ENCODE measurements at places on chromosomes 12 and 14.
A peak's percentile ranks its signal among the peaks of the same experiment; 100 is the strongest.

GRCh38 chr14:51014625-51015024, 70.3 kb upstream of the PYGL start:
- DNase-seq: no peak
- no peak overlapping the region for H3K4me3 ChIP-seq
- no peaks in the 10 kb centered on the region for H3K4me1 ChIP-seq
- peaks cover 35% of the 10 kb centered on the region for H3K27me3 ChIP-seq

GRCh38 chr12:104439137-104439536, 17.6 kb upstream of the CHST11 start:
- no peaks in the 10 kb centered on the region for H3K36me3 ChIP-seq
- no peaks in the 10 kb centered on the region for H3K27me3 ChIP-seq
- H3K4me3 ChIP-seq: no peak overlapping the region
- H3K4me1 ChIP-seq: peaks cover 9% of the 10 kb centered on the region

GRCh38 chr14:91269076-91269991, 24.8 kb upstream of the GPR68 start:
- H3K4me3 ChIP-seq: peak overlapping the region; percentile 33
- H3K27ac ChIP-seq: peak overlapping the region; percentile 82
- no peak for DNase-seq
- H3K36me3 ChIP-seq: peaks cover 54% of the 10 kb centered on the region
- H3K4me1 ChIP-seq: peaks cover 45% of the 10 kb centered on the region

- no peak overlapping the region for H3K4me3 ChIP-seq
- DNase-seq: no peak
- peak overlapping the region; percentile 19 for H3K27ac ChIP-seq
Observed at GRCh38 chr12:51004504-51004903, 21.7 kb downstream of the SLC11A2 start.

GRCh38 chr14:100649173-100649519, 61.9 kb upstream of the BEGAIN start:
- H3K4me1 ChIP-seq: peaks cover 20% of the 10 kb centered on the region
- DNase-seq: no peak
- H3K27me3 ChIP-seq: peaks cover 21% of the 10 kb centered on the region
- H3K27ac ChIP-seq: no peak overlapping the region

DNA sequence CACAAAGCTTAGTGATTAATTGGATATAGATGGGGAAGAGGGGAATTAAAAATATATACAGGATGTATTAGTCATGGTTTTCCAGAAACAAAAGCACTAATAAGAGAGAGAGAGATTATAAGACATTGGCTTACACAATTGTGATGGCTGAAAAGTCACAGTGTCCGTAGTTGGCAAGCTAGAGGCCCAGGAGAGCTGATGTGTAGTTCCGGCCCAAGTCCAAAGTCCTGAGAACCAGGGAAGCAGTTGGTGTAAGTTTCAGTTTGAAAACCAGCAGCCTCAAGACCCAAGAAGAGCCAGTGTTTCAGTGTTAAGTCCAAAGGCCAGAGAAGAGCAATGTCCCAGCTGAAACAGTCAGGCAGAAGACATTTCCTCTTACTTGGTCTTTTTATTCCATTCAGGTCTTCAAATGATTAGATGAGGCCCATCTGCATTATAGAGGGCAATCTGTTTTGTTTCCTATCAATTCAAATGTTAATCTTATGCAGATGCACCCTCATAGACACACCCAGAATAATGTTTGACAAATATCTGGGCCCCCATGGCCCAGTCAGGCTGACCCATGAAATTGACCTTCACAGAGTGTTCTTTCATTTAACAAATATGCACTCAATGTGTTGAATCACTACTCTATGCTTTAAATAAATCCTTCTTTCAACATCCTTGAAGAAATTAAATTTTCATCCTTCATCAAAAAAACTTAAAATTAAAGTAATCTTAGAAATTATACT, 67.2 kb upstream of the DIO2 start:
- no peak overlapping the region for H3K27ac ChIP-seq
- no peak for DNase-seq
- H3K4me1 ChIP-seq: no peaks in the 10 kb centered on the region
- H3K36me3 ChIP-seq: no peaks in the 10 kb centered on the region
- H3K27me3 ChIP-seq: no peaks in the 10 kb centered on the region

DNA sequence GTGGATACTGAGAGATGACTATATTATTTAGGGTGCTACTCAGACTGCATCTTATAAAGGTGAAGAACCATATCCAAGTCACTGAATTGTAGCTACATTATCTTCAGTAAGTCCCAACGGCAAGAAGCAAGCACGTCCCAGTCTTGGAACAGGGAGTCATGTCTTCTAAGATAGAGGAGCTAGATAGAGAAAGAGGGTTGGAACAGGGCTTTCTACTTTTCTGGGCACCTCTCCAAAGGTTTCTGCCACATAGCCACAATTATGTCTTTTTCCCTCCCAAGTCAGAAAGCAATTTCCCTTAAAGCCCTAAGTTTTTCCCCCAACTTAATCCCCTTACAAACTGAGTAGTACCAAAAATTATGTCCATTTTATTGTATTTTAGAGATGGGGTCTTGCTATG, 22.4 kb downstream of the MAPK1IP1L start:
- peaks cover 5% of the 10 kb centered on the region for H3K36me3 ChIP-seq
- no peak for DNase-seq
- H3K4me3 ChIP-seq: no peak overlapping the region
- peaks cover 30% of the 10 kb centered on the region for H3K4me1 ChIP-seq
- peak overlapping the region; percentile 75 for H3K27ac ChIP-seq

DNA sequence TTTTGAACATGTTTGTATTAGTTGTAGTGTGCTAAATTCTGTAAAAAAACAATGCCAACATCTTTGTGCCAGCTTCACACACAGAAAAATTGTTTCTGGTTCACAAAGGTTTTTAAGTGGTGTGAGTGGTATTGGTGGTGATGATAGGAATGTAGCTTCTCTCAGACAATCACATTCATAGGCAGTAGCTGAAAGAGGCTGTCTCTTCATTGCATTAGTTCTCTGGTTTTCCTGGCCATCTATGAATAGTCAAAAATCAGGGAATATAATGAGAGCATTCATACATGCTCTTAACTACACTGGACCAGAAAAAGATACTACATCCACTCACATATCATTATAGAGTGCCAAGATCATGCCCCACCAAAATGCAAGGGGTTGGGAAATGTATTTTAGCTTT, 433.5 kb downstream of the FLRT2 start:
- no peaks in the 10 kb centered on the region for H3K36me3 ChIP-seq
- no peak for DNase-seq
- H3K27me3 ChIP-seq: no peaks in the 10 kb centered on the region

DNA sequence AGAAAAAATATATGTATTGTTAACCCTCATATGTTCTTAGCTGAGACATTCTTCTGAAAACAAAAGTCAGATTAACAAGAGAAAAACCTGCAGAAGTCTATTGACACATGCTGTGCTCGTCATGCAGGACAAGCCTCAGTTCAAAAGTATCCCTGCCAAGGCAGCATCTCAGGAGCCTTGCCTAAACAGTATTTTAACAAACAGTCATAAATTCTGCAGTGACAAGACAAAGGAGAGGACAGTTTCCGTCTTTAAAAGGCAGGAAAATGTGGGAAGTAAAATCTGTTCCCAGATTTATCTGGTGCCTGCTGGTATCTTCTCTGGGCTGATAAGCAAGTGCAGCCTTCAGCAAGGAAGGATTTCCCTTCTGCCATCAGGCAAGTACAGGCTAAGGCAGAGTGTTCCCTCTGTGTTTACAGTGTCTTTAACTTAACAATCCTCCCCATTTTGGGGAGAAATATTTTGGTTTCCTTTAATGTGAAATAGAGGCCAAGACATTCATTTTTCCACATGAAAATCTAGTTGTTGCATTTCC, 480.2 kb upstream of the CCDC196 start:
- H3K4me3 ChIP-seq: no peak overlapping the region
- no peaks in the 10 kb centered on the region for H3K4me1 ChIP-seq
- DNase-seq: no peak
- H3K27me3 ChIP-seq: peaks cover 38% of the 10 kb centered on the region
- peaks cover 2% of the 10 kb centered on the region for H3K36me3 ChIP-seq

DNA sequence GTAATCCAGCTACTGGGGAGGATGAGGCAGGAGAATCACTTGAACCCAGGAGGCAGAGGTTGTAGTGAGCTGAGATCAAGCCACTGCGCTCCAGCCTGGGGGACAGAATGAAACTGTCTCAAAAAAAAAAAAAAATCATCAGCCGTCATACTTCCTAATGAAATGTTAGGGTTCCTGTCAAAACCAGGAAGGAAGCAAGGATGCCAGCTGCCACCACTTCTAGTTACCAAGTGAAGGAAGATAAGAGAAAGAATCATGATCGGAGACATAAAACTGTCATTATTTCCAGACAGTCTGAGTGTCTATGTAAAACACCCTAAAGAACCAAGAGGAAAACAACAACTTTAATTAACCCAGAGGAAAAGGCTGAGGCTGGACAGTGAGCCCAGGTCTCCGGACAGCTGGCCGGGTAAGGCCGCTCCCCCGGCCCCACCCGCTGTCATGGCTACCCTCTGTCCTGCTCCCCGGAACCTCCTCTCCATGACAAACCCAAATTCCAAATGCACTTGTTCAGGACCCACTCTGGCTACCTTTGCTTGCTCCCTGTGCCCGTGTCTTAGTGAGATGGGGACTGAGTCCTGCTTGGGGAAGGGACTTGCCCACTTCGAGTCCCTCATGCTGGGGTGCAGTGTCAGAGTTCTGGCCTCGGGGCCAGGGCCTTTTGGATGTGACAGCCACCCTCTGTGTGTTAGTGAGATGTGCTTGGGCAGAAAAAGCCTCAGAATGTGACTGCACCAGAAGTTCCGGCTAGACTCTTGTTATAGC, 29.0 kb downstream of the SLC6A12 start:
- H3K4me3 ChIP-seq: no peak overlapping the region
- peaks cover 6% of the 10 kb centered on the region for H3K4me1 ChIP-seq
- peaks cover 39% of the 10 kb centered on the region for H3K27me3 ChIP-seq
- no peak overlapping the region for H3K27ac ChIP-seq

DNA sequence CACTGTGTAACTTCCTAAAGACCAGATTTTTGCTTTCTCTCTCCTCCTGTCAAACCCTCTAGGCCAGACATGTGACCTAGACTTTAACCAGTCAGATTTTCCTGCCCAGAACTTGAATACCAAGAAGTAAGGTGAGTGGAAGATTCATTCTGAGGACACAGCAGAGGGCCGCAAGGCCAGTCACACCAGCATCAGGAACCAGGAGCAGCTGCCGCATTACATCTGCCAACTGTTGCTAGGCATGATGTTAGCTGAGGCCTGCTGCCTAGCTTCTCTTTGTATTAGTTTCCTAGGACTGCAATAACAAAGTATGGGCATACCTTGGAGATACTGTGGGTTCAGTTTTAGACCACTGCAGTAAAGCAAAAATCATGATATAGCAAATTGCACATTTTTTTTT, 101.9 kb upstream of the BMP4 start:
- H3K27ac ChIP-seq: no peak overlapping the region
- no peak for DNase-seq
- no peaks in the 10 kb centered on the region for H3K36me3 ChIP-seq
- H3K27me3 ChIP-seq: no peaks in the 10 kb centered on the region

GRCh38 chr12:108629824-108630476, 3.7 kb downstream of the SELPLG start:
- peaks cover 55% of the 10 kb centered on the region for H3K36me3 ChIP-seq
- H3K27me3 ChIP-seq: no peaks in the 10 kb centered on the region
- H3K27ac ChIP-seq: peak overlapping the region; percentile 99
- peaks cover 64% of the 10 kb centered on the region for H3K4me1 ChIP-seq

GRCh38 chr14:100104523-100105300, 39.5 kb downstream of the EVL start:
- DNase-seq: no peak
- peaks cover 84% of the 10 kb centered on the region for H3K36me3 ChIP-seq
- H3K27ac ChIP-seq: peak overlapping the region; percentile 88
- peak overlapping the region; percentile 66 for H3K4me3 ChIP-seq

GRCh38 chr12:117486840-117487659, 125.6 kb upstream of the NOS1 start:
- H3K4me1 ChIP-seq: no peaks in the 10 kb centered on the region
- H3K27ac ChIP-seq: no peak overlapping the region
- DNase-seq: no peak
- H3K27me3 ChIP-seq: no peaks in the 10 kb centered on the region

DNA sequence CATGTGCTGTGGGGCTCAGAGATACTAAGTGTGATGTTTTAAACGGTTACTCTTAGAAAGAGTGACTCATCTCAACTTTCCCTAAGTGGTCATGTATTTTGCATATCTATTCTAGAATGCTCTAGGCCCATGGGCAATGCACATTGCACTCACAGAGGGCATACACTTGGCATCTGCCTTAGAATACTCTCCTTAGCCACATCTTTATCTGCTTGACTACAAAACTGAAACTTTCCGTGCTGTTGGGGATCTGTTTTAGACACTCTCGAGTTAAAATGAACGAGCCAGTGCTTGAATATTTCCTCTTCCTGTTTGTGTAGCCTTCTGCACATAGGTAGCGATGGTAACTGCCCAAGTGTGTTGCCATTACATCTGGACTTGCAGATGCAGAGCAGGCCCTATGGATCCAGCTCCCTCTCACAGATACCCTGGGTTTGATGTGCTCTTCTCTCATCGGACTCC, 180.5 kb downstream of the CAND1 start:
- DNase-seq: no peak
- no peaks in the 10 kb centered on the region for H3K27me3 ChIP-seq
- H3K4me1 ChIP-seq: peaks cover 44% of the 10 kb centered on the region
- peak overlapping the region; percentile 50 for H3K4me3 ChIP-seq

- H3K27ac ChIP-seq: no peak overlapping the region
- H3K4me3 ChIP-seq: no peak overlapping the region
- no peaks in the 10 kb centered on the region for H3K4me1 ChIP-seq
- DNase-seq: no peak
- H3K36me3 ChIP-seq: peaks cover 5% of the 10 kb centered on the region
Observed at GRCh38 chr12:28489246-28489645, 299.0 kb downstream of the CCDC91 start.

- H3K4me3 ChIP-seq: no peak overlapping the region
- no peaks in the 10 kb centered on the region for H3K36me3 ChIP-seq
- no peak overlapping the region for H3K27ac ChIP-seq
Observed at GRCh38 chr12:64806593-64807460, 17.6 kb upstream of the TBC1D30 start.

DNA sequence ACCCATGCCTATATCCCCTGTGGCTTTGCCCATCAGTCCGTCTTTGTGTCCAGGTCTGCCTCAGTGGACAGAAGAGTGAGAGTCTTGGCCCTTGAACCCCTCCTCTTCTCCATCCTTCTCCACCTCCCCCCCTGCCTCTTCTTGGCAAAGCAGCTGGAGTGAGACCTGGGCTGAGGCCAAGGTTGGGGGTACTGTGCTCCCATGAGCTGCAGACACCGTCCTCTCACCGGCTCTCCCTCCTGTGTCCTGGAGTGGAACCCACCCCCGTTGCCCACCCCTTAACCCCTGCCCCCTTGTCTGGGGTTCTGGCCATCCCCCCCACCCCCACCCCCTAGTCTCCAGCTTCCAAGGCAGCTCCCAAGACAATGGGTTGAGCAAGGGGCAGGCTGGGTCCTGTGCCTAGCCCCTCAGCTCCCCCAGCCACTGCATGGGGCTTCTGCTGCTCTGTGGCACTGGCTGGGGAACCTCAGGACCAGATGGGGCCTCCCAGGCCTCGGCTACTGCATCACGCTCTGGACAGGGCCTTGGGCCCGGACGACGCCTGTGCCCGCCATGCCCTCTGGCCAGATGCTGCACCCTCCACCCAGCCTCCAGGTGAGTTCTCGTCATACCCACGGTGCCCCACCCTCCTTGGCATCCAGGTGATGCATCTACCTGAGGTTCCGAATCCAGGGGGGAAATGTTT, 35.7 kb downstream of the RTL1 start:
- no peaks in the 10 kb centered on the region for H3K4me1 ChIP-seq
- no peaks in the 10 kb centered on the region for H3K27me3 ChIP-seq
- no peak overlapping the region for H3K4me3 ChIP-seq
- H3K27ac ChIP-seq: no peak overlapping the region

- H3K36me3 ChIP-seq: peaks cover 1% of the 10 kb centered on the region
- no peaks in the 10 kb centered on the region for H3K4me1 ChIP-seq
- H3K27ac ChIP-seq: no peak overlapping the region
- DNase-seq: no peak
- H3K4me3 ChIP-seq: no peak overlapping the region
Observed at GRCh38 chr14:85468816-85469215, 61.1 kb upstream of the FLRT2 start.
